Epithelial cell of prostate (primary cell): ENCODE measurements at places on chromosomes 1 and 21.
A peak's percentile ranks its signal among the peaks of the same experiment; 100 is the strongest.

DNA sequence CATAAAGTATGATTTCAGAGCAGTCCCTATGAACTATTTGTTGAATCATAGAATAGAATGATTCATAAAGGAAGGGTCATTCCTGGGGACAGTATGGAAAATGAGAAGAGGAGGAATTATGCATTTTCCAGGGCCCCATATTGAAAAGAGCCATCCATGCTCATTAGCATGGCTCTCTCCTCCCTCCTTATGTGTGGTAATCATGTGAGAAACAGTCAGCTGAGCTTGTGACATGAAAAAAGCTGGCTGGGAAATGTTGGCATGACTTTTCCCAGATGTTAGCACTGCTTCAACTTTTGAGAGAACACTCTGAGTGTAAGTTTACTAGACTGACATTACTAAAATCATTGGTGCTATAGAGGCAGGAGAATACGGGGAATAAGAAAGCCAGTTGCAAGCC, 16.1 kb downstream of the TRIM67 start:
- no peak for DNase-seq

DNA sequence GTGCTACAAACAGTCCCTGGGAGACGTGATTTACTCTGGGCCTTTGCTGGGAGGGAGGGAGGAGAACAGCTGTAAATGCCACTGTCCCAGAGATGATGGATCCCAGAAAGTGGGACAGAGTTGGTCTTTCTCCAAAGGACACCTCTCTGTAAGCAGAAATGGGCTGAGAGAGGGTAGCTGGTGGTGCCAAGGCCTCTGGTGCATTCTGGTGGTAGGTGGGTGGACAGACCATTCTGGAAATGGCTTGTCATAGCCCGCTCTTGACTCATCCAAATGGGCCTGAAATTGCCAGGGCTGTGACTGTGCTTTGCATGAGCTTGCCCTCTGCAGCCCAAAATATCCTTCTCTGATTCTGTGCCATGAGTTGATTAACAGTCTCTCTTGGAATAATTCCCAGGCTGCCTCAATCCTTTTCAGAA, 36.1 kb downstream of the CCDC185 start:
- DNase-seq, result peak; percentile 67

- DNase-seq, result no peak
These were observed 12.9 kb downstream of the DESI2 start for GRCh38 chr1:244665771-244666217.

DNA sequence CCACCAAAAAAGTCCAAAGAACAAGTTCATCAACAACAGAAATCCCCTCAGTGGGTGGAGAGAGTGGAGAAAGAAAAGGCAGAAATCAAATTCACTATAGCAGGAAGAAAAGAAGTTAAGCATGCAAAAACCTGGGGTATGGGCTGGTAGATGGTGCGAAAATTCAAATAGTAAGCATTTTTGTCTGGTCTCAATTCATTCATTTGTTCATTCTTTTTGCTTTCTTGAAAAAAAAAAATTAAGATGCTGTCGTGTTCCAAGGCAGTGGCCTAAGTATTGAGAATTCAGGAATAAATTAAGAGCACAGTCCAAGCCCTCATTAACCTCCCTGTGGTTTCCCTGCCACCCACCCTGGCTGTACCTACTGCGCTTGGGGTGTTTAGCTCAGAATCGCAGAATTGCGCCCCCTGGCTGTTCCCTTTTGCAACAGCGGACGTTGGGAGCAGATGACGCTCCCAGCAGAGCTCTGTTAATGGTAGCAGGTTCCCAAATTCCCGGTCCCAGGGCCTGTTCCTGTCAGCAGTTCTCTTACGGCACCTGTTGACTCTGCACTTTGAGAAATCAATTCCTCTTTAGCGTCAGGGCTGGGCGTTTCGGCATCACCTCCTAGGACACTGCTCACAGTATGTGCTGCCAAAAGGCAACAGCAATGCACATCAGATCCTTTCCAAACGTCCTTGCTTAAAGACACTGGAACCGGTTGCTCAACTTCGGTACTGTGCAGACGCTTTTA, 34.0 kb upstream of the SSX2IP start:
- no peak for DNase-seq

GRCh38 chr1:205111354-205111753, 10.4 kb downstream of the RBBP5 start:
- DNase-seq, result no peak

- DNase-seq, result no peak
These were observed 13.3 kb upstream of the GSTM4 start for GRCh38 chr1:109642626-109643025.

DNA sequence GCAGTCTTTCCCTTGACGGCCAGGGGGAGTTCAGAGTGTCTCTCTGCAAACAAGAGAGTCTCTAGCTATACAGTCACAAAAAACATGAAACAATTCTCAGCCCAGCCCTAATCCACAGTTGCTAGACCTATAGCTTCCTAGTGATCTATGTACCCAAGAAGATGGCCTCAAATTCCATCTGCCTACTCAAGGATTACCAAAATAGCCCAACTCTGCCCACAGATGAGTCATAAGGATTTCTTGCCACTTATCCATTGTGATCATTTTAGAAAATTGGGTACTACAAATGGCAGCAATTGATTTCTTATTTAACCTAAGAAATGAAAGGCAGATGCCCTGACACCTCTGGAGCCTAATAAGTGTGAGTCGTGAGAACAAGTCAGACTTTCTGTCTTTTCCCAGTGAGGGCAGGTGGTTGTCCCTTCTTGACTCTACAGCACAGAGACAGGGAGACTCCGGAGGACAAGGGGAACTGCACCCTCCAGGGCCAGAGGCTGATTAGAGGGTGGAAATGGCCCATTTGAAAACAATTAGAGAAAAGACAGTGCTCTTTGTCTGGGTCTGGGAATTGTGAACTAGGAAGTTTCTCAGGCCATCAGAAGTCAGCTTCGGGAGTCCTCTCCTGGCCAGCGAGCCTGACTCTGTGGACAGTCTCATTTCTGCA, 65.4 kb downstream of the ABCA4 start:
- DNase-seq, result no peak

- no peak for DNase-seq
These were observed 73.6 kb downstream of the GNG12 start for GRCh38 chr1:67759692-67760029.

DNA sequence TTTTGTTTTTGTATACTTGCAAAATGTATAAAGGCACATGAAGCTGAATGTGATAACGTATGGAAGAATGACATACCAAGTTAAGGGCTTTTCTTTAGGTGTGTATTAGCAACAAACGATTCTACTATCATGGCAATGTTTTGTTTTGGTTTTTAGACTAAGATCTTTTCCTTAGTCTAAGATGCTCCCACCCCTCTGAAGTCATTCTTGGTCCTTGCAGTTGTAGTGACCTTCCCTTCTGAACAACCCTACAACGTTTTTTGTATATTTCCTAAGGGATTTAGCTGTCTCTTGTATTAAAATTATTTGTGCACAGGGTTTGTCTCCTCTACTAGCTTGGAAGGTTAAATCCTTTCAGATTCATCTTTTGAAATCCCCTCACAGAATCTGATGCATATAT, 61.0 kb downstream of the SPAG17 start:
- no peak for DNase-seq

GRCh38 chr1:41072051-41072450, 50.5 kb upstream of the SLFNL1 start:
- no peak for DNase-seq

- no peak for DNase-seq
These were observed 7.1 kb upstream of the SSBP3 start for GRCh38 chr1:54413295-54413694.

GRCh38 chr1:107604825-107605224, 360.2 kb downstream of the VAV3 start:
- DNase-seq, result no peak

GRCh38 chr1:41955461-41956159, 36.9 kb upstream of the HIVEP3 start:
- DNase-seq, result peak; percentile 89

DNA sequence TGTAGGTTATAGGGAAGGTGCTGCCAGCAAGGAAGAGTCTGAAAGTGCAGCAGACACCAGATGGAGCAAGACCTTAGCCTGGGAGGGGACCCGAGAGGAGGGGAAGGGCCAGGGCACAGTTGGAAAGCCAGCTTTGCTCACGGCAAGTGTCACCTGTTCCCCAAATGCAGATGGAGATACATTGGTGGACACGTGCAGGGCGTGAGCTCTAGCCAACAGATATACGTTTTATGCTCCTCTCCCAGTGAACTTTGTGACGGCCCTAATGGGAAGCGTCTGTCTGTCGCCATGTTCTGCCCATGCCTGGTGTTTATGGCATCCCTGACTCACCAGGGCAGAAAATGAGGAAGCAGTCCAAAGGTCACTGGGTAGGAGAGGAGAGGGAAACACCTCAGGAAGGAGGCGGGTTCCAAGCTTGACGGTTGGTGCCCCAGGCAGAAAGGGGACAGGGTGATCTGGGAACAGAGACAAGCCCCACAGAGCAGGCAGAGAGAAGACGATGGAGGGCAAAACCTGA, 7.6 kb downstream of the GPA33 start:
- DNase-seq, result no peak

GRCh38 chr1:33060579-33061083, 20.3 kb upstream of the AZIN2 start:
- DNase-seq, result no peak

DNA sequence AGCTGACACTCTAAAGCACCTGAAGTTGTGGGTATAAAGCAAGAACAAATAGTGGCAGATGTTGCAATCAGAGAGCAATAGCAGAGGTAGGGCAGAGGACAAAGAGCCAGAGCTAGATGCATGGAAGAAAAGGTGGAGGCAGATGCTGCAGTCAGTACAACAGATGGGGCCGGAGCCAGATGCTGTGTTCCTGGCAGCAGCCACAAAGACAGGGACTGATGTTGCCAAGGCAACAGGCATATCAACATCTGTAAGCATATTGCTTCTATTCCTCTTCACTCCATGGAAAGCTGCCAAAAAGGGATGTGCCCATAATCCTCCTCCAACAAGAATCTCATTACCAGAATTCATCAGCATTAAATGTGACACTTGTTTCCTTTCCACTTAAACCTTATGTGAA, 108.0 kb downstream of the TNNI3K start:
- no peak for DNase-seq

DNA sequence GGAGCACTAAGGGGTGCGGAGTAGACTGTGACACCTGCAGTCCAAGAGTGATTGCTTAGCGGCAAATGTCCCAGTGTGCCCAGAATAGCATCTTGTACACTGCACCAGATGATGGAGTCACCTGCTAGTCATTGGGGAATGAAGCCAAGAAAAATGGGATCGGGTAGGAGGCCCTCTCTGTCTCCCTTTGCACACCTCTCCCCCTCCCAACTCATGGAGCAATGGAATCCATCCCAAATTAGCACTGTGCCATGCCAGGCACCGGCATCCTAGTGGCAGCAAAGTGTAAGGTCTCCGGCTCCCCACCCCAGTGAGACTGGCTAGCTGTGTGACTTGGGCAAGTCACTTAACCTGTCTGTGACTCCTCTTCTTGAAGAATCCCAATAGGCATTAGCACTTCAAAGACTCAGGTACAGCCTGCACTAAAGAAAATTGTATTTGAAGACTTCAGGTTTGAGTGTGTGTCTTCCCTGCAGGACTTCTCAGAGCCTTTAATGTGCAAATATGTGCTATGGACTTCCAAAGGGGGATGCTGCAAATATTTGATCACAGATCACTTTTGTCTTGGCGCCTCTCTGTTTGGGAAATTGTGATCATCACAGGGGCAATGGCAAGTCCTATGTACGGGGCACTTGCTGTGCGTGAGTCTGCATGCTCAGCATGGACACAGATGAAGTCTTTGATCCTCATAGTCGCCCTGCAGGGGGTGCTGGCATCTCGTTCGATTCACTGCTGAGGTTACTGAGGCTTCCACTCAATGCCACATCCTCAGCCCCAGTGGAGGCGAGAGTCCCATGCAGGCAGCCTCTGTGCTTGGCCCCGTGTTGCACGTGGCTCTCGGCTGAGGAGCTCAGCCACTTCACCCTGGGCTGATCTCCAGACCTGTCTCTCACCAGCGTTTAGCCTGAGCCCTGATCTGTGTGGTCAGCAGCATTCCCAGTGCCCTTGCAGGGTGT, 272.9 kb upstream of the C1orf174 start:
- DNase-seq, result no peak

GRCh38 chr1:45891087-45891486, 87.7 kb downstream of the MAST2 start:
- no peak for DNase-seq

GRCh38 chr1:158163000-158163947, 17.4 kb upstream of the CD1D start:
- no peak for DNase-seq

GRCh38 chr1:28421744-28422143, 52.2 kb downstream of the PHACTR4 start:
- no peak for DNase-seq

DNA sequence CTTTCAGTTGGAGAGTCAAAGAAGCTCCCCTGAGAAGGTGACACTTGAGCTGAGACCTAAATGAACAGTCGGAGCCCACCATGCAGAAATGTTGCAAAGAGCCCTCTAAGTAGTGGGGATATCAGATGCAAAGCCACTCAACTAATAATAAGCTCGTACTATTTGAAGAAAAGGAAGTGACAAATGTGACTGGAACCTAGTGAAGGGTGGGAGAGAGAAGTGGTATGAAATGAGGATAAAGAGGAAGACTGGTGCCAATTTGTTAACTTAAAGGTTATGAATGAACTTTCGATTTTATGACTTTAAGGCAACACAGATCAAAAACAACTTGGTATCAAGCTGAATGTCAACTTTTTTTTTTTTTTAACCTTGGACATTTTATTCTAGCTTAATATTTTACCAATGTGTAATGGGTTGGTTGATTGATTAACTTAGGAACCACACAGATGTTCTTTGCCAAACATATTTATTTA, 14.7 kb downstream of the LYPLAL1 start:
- DNase-seq, result no peak

GRCh38 chr1:119729044-119729443, 17.3 kb downstream of the PHGDH start:
- DNase-seq, result no peak

DNA sequence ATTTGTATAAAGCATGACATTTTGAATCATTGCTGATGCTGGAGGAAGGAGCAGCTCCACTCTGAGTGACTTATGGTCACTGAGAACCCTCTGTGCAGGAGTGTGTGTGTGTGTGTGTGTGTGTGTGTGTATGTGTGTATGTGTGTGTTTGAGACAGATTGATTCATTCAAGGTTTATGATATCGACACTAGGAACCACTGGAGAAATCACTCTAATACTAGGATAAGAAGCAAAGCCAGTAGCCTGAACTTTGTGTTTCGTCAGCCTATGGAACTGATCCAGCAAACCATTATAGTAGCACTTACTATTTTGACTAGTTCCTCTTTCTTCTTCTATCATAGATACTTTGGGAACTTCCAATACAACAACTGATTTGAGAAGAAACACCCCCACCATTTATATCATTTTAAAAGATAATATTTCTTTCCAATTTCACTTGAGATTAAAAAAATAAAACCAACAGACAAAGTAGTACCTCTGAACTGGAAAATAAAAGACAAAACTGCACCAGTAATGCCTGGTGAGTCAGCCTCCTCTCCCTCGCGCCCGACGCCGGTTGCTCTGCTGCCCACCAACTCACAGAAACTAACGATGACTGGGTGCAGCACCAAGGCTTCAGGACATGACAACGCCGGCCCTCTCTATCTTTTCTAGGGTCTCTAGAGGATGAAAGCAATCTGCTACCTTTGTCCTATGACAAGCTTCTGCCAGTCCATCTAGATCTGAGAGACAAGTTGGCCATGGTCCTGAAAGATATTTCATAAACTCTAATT, 20.9 kb downstream of the SLAMF1 start:
- no peak for DNase-seq
